Left lobe of liver (tissue), 2 donors: ENCODE measurements at places on chromosomes 5 and 9. TPM values are rescaled to one million over a fixed set of nuclear protein-coding genes. Genes with fewer than 3 reads are reported as not detected.

Gene OBP2B
- not detected for total RNA-seq

GRCh38 chr9:29802454-29802853 is 2229.2 kb upstream of the C9orf72 start:
- no peak for DNase-seq

GRCh38 chr9:3018691-3019230 is 174.9 kb upstream of the PUM3 start:
- no peak for DNase-seq

Gene FANCC
- total RNA-seq, result 29.2 TPM

- DNase-seq, result no peak
These were observed 15.4 kb downstream of the CDC42SE2 start for GRCh38 chr5:131279204-131279603.

- DNase-seq, result no peak
These were observed 120.1 kb upstream of the ACO1 start for GRCh38 chr9:32264170-32264864.

- peak; percentile 86 for DNase-seq
These were observed 23.6 kb downstream of the COL27A1 start for GRCh38 chr9:114178756-114179450.

GRCh38 chr5:133890314-133890713 is 78.1 kb downstream of the C5orf15 start:
- no peak for DNase-seq

Gene NR4A3
- 0.13 TPM for total RNA-seq

GRCh38 chr5:32692036-32692746 is 18.9 kb upstream of the NPR3 start:
- no peak for DNase-seq

DNA sequence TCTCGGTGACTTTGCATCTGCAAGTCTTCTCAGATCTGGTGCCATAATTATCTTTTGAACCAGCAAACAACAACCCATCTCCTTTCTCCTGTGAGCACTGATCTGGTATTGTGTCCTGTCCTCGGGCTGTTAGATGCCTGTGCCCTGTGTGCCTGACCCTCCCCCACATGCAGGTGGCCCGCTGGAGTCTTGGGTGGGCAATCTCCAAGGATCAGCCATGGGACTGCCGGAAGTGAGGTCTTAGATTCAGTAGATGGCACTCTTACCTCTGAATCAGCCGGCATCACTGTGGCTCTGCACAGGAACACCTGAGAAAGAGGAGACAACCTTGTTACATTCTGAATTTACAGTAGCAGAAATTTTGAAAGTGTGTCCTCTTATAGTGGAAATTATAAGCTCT is 172.4 kb downstream of the IRX2 start:
- no peak for DNase-seq

DNA sequence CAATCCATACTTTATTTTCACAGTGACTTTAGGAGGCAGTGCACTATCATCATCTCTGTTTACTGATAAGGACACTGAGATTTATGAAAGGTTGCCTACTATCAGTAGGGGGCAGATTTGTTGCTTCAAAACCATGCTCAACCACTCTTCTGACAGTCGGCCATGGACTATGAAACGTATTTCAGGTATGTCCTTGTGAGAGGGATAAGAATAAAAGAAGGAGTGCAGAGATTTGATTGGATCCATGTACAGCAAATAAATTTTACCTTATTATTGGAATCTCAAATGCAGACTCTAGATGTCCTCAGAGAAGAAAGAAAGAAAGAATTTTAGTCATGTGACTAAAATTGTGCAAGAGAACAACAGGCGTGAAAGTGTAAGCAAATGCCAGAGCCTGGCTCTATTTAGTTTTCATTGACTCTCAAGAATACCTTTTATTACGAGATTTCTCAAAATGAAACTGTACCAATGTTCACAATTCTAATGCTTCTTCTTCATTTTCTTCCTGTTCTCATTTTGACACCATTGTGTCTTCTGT is 296.6 kb upstream of the RASA1 start:
- no peak for DNase-seq

DNA sequence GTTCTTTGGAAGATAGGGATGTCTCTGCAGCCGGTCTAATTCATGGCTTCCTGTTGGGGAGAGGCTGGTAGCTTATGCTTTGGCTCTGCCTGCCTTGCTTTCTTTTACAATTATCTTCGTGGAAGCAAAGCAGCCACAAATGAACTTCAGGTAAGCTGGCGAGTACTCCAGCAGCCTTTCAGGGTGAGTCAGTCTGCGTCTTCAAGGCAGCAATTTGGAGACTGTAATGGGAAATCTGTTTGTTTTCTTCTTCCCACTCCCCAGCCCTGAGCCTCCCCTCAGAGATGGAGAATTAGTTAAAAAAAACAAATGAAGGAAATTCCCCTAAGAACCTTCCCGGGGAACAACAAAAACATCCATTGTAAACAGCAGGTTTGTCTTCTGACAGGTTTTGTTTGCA is 100.1 kb downstream of the PSAT1 start:
- DNase-seq, result no peak

Gene MEIKIN
- total RNA-seq, result not detected

DNA sequence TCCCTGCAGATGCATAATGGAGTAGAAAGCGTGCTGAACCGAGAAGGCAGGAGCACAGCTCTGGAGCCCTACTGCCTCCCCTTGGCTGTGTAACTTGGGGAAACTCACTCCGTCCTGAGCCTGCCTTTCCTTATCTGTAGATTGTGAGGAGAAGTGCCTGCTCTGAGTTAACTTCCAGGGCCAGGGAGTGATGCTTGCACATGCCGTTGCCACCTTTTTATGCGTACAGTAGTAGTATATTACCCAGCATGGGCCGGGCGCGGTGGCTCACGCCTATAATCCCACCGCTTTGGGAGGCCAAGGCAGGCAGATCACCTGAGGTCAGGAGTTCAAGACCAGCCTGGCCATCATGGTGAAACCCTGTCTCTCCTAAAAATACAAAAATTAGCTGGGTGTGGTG is 87.1 kb downstream of the PDZD2 start:
- DNase-seq, result no peak

DNA sequence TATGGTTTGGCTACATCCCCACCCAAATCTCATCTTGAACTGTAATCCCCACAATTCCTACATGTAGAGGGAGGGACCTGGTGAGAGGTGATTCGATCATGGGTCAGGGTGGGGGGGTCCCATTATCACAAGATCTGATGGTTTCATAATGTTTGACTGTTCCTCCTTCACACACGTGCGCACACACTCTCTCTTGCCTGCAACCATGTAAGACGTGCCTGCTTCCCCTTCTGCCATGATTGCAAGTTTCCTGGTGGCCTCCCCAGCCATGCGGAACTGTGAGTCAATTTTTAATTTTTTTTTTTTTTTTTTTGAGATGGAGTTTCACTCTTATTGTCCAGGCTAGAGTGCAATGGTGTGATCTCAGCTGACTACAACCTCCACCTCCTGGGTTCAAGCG is 27.0 kb downstream of the FAM169A start:
- no peak for DNase-seq

Gene CYSRT1
- total RNA-seq, result 0.81 TPM

- no peak for DNase-seq
These were observed 80.6 kb upstream of the LRRTM2 start for GRCh38 chr5:138955671-138956295.

DNA sequence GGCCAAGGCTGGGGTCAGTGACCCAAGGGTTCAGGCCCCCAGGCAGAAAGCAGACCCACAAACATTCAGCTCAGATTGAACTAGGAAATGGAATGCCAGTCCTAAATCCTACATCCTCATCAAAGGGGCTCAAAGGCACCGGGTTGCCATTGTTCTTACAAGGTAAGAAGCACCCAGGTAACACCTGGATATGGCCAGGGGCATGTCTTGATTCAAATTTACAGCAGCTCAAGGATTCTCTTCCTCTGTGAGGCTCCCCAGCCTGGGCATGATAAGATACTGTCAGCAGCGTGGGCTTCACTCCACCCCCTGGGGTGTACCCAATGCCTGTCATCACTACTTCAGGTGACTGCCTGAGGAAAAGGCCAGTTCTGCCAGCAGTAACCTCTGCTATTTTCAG is 92.1 kb upstream of the FSTL4 start:
- DNase-seq, result no peak

DNA sequence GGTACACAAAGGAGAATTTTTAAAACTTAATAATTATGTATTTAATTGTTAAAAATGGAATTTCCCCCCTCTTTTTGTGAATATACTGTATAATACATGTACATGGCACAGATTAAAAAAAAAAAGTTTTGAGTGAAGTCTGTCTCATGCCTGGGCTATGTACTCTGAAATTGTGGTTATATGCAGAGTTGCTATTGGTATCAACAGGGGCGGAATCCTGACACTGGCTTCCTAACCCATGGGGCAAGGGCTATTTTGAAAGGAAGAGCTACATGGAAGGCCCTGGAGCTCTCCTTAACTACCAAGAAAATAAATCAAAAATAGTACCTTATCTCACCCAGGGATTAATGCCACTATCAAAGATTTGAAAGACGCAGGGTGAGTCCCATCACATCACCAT is 865 bp upstream of the FAM193B start:
- no peak for DNase-seq

Gene ACTBL2
- not detected for total RNA-seq

GRCh38 chr5:139157556-139157955 is 40.6 kb downstream of the SIL1 start:
- no peak for DNase-seq

DNA sequence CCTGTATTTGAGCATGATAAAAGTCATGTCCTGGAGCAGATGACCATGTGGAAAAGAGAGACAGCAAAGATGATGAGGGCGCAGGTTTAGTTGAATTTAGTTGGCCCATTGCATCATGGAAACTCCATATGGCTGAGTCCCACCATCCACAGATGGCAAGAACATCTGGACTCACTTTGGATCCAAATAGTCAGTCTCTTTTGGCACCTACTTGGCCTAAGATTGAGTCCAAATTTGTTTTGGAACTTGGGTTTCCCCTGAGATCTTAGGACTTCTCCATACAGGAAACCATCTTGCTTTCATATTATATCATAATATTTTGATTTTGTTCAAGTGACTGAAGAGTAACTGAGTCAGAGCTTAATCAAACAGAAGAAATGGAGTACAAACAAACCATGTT is 217.5 kb downstream of the DRD1 start:
- DNase-seq, result no peak

Gene C7
- 96.0 TPM for total RNA-seq

DNA sequence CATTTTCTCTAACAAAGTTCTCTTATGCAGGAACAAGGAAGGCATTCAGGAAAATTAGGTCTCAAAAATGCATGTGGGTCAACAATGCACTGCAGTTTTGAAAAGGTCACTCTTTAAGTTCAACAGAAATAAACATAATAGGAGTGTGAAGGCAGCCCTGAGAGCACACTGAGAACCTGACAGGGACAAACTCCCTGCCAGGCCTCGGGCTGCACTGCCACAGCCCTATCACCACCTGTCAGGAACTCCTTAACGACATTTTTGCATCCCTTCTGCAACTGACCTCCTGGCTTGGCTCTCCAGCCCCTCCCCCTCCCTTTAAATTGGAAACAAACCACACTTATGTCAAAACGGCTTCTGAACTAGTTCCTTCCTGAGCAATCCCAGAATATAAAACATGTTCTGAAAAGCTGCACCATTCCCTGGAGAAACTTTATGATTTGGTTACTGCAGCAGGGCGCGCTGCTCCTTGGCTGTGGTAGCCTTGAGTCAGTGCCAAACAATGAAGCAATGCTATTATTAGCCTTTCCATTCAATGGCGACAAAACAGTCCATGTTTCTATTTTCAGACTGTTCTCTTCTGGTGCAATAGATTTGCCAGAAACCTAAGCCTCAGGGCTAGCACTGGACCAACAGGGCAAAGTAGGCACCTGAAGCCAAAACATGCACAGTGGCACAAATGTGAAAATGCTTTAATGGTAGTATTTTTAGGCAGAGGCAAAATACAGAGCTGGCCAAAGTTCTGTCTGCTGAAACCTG is 160.1 kb upstream of the ZNF608 start:
- DNase-seq, result peak; percentile 75
